ENCODE measurements at places on chromosomes 1 and 21.

- no peak for DNase-seq
Observed at GRCh38 chr1:217133958-217134856, 411.0 kb upstream of the ESRRG start.

DNA sequence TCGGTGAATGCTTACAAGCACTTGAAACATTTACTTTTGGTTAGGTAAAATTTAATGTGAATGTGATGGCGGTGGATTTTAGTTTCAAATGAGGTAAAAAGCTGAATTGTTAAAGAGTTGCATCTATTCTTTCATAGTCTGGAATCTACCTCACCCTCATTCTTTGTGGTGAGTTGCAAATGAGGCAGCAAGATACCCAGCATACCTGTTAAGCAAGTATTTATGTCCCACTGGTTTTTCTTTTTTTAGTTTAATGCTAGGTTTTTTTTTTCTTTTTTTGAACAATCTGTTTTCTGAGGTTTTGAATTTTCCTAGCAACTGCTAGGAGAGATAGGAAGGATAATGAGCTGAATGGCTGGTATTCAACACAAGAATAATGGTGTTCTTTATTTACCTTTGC, 127.9 kb upstream of the CACYBP start:
- no peak for DNase-seq

DNA sequence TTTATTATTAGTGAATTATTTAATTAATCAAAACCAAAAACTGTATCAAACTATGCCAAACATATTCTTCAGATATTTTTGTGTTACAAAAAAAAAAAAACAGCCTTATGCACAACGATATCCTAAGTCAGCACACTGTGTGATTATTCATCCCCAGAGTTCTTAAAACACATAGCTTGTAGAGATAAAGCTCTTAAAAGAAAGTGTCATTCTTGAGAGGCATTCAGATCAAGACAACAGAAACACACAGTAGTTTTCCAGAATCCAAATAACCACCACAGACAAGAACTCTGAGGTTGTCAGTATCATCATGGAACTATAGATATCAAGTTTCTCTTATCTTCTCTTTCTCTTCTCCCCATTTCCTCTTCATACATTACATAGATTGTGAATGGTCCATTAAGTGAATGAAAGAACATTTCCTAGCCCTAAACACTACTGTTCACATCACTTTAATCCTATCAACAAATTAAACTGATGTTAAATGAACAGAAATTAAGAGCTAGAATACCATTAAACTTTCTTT, 13.5 kb downstream of the ZZZ3 start:
- DNase-seq: no peak

DNA sequence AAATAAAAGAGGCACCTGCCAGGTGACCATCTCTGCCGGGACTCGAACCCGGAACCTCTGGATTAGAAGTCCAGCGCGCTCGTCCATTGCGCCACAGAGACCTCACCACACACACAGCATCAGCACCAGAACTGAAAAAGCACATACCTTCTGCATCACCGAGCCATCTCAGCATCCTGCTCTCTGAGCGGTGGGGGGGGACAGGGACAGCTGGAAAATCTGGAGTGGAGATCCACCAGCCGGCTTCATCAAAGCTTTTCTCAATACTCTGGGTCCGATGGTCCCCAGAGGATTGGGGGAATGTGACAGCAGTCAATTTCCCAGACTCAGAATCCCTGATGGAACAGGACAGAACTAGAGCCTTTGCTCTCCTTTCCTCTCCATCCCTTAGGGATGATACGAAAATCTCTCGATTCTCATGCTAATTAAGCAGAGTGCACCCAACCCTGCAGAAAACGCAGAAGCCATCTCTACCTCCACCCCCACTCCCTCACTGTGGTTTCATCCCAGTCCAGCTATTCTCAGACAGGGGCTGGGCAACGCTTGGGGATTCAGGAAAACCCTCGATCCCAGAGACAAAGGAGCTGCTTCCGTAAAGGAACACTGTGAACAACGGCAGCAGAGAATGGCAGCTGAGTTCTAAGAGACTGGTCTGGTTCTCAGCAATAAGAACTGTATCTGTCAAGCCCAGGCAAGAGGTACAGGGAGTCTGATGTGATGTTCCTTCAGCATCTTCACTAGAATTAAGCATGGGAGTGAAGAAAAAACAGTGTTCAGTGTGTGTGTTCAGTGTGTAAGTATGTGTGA, 29.6 kb upstream of the CADM3 start:
- peak; percentile 56 for DNase-seq

- no peak for DNase-seq
Observed at GRCh38 chr1:65264197-65264929, 45.0 kb upstream of the DNAJC6 start.

GRCh38 chr1:22521692-22522091, 41.6 kb upstream of the EPHA8 start:
- DNase-seq: no peak

DNA sequence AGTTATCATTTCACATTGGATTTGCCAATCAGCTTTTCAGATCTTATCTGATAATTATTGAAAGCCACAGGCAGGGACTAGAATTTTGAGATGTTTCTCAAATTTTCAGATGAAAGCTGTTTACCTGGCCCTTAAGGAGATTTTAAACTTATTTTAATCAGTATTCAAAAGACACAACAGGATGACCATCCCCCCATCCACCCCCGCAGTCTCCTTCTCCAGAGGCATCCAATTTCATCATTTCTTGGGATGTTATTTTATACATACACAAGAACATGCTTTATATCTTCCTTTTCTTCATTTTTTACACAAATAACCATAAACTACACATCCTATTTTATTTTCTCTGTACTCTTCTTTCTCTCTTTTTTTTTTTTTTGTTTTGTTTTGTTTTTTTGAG, 470.9 kb downstream of the SMYD3 start:
- no peak for DNase-seq

GRCh38 chr1:62424411-62424810, 12.4 kb upstream of the USP1 start:
- DNase-seq: no peak

GRCh38 chr1:31460027-31460426, 47.0 kb downstream of the SERINC2 start:
- no peak for DNase-seq

DNA sequence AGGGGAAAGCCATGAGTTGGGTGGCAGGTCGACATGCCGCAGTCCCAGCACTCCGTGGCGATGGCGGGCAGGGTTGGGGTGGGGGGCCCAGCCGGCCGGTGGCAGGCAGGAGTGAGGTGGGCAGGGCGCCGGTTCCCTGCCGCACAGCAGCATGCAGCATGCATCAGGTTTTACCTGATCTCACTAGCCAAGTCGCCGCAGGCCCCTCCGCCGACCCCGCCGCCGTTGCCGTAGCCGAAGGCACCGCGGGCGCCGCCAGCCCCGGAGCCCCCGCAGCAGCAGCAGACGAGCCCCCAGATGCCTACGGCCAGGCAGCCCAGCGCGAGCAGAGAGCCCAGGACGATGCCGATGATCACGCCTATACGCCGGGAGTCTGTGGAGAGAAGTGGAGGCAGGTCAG, 6.7 kb downstream of the VSIG8 start:
- no peak for DNase-seq

DNA sequence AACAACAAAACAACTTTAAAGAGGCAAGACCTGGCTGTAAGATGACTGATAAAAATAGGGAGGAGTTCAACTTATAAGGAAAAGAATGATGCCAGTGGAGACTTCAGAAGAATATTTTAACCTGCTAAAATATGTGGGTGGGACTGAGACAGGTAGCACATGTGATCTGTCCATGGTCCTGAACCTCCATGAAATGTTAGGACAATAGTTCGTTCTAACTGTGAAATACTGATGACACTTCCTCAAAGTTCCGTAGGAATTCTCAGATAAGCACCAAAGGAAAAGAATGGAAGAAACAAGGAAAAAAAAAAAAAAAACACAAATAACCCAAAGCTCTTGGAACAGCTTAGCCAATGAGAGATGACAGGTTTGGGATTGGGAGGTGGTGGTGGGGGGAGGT, 44.7 kb downstream of the CDC42BPA start:
- DNase-seq: no peak

All from HS-5 (cell line).